H1 (cell line): ENCODE measurements at places on chromosomes 16 and 17.

- H3K27ac ChIP-seq, result peak overlapping the region; percentile 47; the same call in 1 of the 2 replicates
- no peak for DNase-seq
- H3K27me3 ChIP-seq, result no peaks in the 10 kb centered on the region
- H3K36me3 ChIP-seq, result peaks cover 24% of the 10 kb centered on the region
- H3K4me1 ChIP-seq, result peaks cover 15% of the 10 kb centered on the region
These were observed 22.7 kb downstream of the HAPSTR1 start for GRCh38 chr16:9114112-9114511.

- no peak for DNase-seq
- H3K36me3 ChIP-seq, result no peaks in the 10 kb centered on the region
- no peak overlapping the region for H3K4me3 ChIP-seq
- no peaks in the 10 kb centered on the region for H3K4me1 ChIP-seq
These were observed 64.8 kb upstream of the ADAMTS18 start for GRCh38 chr16:77499373-77500285.

DNA sequence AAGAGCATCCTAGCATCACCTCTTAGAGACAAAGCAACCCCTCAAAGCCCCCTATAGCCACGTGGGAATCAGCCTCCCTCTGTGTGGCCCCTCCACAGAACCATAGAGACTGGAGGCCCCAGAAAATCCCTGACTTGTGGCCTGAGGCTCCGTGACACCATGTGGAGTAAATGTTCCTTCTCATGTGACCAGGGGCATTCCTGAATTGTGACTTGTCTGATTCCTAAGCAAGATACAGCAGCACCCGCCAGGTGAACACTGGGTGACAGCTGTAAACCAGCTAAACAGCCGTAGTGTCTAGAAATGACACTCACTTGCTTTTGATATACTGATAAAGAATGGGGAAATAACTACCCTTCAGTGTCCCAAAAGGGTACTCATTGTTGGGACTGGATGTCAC, 79.0 kb downstream of the DYNLRB2 start:
- H3K4me1 ChIP-seq, result no peaks in the 10 kb centered on the region
- no peak overlapping the region for H3K4me3 ChIP-seq
- no peak overlapping the region for H3K27ac ChIP-seq
- H3K27me3 ChIP-seq, result no peaks in the 10 kb centered on the region
- DNase-seq, result no peak
- H3K36me3 ChIP-seq, result no peaks in the 10 kb centered on the region

- H3K4me1 ChIP-seq, result no peaks in the 10 kb centered on the region
- H3K27ac ChIP-seq, result no peak overlapping the region
- no peaks in the 10 kb centered on the region for H3K36me3 ChIP-seq
- H3K27me3 ChIP-seq, result no peaks in the 10 kb centered on the region
- H3K4me3 ChIP-seq, result no peak overlapping the region
These were observed 164.0 kb downstream of the LAT start for GRCh38 chr16:29148867-29149272.

- no peaks in the 10 kb centered on the region for H3K27me3 ChIP-seq
- no peak overlapping the region for H3K27ac ChIP-seq
- H3K4me3 ChIP-seq, result no peak overlapping the region
- no peaks in the 10 kb centered on the region for H3K4me1 ChIP-seq
These were observed 57.9 kb upstream of the ZNF750 start for GRCh38 chr17:82897514-82898249.

DNA sequence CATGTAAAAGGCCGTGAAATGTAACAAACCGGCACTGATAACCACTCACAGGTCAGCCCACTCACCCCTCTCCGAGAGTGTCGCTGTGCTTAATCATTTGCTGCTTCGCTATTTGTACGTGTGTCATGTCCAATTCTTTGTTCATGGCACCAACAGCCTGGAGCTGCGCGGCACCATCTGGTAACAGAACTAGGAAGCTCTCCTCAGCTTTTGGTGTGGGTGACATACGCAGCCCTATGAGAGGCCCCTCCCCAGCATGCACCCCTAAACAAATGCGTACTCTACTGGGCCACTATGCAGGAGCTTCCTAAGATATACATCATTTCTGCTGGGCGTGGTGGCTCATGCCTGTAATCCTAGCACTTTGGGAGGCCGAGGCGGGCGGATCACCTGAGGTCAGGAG, 2.3 kb upstream of the PECAM1 start:
- no peaks in the 10 kb centered on the region for H3K27me3 ChIP-seq
- no peaks in the 10 kb centered on the region; the same call in 1 of the 2 replicates for H3K4me1 ChIP-seq
- no peak overlapping the region for H3K4me3 ChIP-seq
- DNase-seq, result no peak

- H3K27me3 ChIP-seq, result no peaks in the 10 kb centered on the region
- no peak overlapping the region for H3K27ac ChIP-seq
- no peak overlapping the region; the same call in 1 of the 2 replicates for H3K4me3 ChIP-seq
These were observed 17.4 kb downstream of the NXN start for GRCh38 chr17:962166-962565.

GRCh38 chr16:22781480-22781879, 32.5 kb upstream of the HS3ST2 start:
- DNase-seq, result no peak
- H3K27me3 ChIP-seq, result no peaks in the 10 kb centered on the region
- no peak overlapping the region for H3K4me3 ChIP-seq
- H3K27ac ChIP-seq, result no peak overlapping the region
- no peaks in the 10 kb centered on the region for H3K36me3 ChIP-seq
- no peaks in the 10 kb centered on the region for H3K4me1 ChIP-seq

DNA sequence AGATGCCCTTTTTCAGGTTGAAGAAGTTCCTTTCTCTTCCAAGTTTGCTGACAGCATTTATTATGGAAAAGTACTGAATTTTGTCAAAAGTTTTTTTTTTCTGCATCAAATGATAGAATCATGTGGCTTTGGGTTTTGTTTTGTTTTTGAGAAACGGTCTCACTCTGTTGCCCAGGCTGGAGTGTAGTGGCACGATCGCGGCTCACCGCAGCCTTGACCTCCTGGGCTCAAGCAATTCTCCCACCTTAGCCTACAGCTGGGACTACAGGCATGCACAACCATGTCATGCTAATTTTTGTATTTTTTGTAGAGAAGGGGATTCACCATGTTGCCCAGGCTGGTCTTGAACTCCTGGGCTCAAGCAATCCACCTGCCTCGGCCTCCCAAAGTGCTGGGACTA, 7.3 kb downstream of the CMTM4 start:
- H3K27me3 ChIP-seq, result no peaks in the 10 kb centered on the region
- peaks cover 4% of the 10 kb centered on the region for H3K4me1 ChIP-seq
- H3K27ac ChIP-seq, result no peak overlapping the region
- no peaks in the 10 kb centered on the region for H3K36me3 ChIP-seq
- H3K4me3 ChIP-seq, result no peak overlapping the region
- DNase-seq, result no peak

GRCh38 chr17:73777131-73777449, 132.8 kb upstream of the SDK2 start:
- H3K4me1 ChIP-seq, result no peaks in the 10 kb centered on the region
- no peaks in the 10 kb centered on the region for H3K36me3 ChIP-seq
- no peak overlapping the region for H3K4me3 ChIP-seq
- no peak for DNase-seq
- no peak overlapping the region for H3K27ac ChIP-seq

DNA sequence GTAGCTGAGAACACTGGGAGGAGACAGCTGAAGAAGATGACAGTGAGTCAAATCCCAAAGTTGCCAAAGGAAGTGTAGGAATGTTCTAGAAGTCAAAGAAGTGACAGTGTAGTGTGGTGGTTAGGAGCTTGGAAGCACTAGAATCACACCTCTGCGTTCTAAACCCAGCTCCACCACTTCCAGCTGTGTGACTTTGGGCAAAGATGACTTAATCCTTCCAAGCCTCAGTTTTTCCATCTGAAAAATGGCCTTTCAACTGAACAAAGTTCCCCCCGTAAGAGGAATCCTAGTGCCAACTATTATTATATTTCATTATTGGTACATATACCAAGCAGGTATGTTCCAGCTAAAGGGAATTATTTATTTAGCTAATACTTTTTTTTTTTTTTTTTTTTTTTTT, 56.0 kb downstream of the IQCK start:
- no peaks in the 10 kb centered on the region for H3K36me3 ChIP-seq
- H3K4me1 ChIP-seq, result no peaks in the 10 kb centered on the region
- DNase-seq, result no peak
- H3K27me3 ChIP-seq, result no peaks in the 10 kb centered on the region
- no peak overlapping the region for H3K27ac ChIP-seq
- H3K4me3 ChIP-seq, result no peak overlapping the region

DNA sequence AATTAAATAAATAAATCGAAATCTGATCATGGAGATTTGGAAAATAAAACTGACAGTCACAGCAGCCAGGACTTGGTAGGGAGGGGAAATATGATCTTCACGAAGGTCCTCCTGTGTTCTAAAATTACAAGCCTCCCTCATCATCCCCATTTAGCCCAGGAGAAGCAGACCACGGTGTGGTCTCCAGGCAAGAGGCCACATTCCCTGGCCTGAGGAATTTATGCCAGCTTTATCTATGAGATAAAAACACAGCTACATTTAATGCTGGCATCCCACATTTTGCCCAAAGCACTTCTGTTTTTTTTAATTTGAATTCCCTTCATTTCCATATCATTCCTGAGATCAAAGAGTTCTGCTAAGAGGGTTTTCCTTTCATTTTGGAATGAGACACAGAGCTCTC, 43.2 kb downstream of the ABCC12 start:
- no peaks in the 10 kb centered on the region for H3K36me3 ChIP-seq
- no peak overlapping the region for H3K27ac ChIP-seq
- no peak overlapping the region for H3K4me3 ChIP-seq

DNA sequence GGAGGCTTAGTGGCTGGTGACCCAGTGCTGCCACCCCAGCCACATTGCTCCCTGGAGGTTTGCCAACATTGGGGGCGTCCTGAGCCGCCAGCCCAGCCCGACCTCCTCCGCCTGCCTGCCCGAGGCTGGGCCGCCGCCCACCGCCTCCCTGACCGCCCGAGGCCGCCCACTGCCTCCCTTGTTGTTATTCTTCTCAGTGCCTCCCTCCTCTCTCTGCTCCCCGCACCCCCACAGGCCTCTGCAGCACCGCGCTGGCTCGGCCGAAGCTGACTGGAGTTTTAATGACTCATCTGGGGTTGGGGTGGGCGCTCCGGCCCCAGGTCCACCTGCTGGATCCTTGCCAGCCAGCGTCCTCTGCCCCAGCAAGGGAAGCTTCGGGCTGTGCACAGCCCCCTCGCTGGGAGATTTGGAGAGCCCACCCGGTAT, 102.5 kb downstream of the RBFOX3 start:
- DNase-seq, result no peak
- H3K27ac ChIP-seq, result no peak overlapping the region
- no peaks in the 10 kb centered on the region for H3K4me1 ChIP-seq
- H3K27me3 ChIP-seq, result no peaks in the 10 kb centered on the region
- H3K4me3 ChIP-seq, result no peak overlapping the region

GRCh38 chr16:87918338-87918737, 18.0 kb downstream of the CA5A start:
- H3K27me3 ChIP-seq, result no peaks in the 10 kb centered on the region
- H3K4me3 ChIP-seq, result no peak overlapping the region
- H3K36me3 ChIP-seq, result no peaks in the 10 kb centered on the region
- no peak overlapping the region for H3K27ac ChIP-seq

DNA sequence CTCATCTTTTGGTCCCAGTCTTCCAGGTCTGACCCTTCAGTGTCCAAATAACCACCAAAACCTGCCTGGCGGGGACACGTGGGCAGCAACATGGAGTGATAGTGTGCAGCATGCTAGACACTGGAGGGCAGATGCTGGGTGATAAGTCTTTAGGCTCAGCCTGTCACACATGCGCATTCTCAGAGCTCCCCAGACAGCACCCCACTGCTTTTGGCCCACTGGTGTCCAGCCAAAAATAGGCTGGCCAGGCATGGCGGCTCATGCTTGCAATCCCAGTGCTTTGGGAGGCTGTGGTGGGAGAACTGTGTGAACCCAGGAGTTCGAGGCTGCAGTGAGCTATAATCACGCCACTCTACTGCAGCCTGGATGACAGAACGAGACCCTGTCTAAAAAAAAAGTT, 12.3 kb downstream of the GINS2 start:
- no peak overlapping the region for H3K4me3 ChIP-seq
- peaks cover 73% of the 10 kb centered on the region for H3K36me3 ChIP-seq
- no peaks in the 10 kb centered on the region for H3K27me3 ChIP-seq
- H3K27ac ChIP-seq, result no peak overlapping the region

DNA sequence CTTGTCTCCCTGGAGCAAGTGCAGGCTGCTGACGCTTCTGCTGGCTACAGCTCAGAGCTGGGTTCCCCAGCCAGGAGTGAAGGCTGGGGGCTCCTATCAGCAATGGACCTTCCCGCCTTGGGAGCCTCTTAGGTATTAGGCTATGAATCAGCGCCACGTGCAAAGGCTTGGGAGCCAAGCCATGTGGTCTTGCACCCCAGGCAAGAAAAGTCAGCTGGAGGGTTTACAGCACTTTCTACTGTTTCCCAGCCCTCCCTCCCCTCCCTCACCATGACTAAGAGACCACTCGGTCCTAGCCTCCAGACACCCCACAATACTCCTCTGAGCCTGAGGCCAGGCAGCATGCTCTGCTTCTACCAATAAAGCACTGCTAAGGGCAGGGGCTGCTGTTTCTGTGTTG, 12.3 kb downstream of the EPX start:
- no peaks in the 10 kb centered on the region; the same call in 1 of the 2 replicates for H3K36me3 ChIP-seq
- no peak for DNase-seq
- H3K4me3 ChIP-seq, result no peak overlapping the region
- H3K27ac ChIP-seq, result no peak overlapping the region

GRCh38 chr17:44004761-44005526, 522 bp downstream of the NAGS start:
- H3K27me3 ChIP-seq, result no peaks in the 10 kb centered on the region
- no peak overlapping the region for H3K27ac ChIP-seq
- no peak for DNase-seq
- H3K4me1 ChIP-seq, result no peaks in the 10 kb centered on the region
- no peaks in the 10 kb centered on the region for H3K36me3 ChIP-seq

- no peaks in the 10 kb centered on the region for H3K27me3 ChIP-seq
- H3K4me1 ChIP-seq, result peaks cover 21% of the 10 kb centered on the region
- H3K27ac ChIP-seq, result no peak overlapping the region
These were observed 29.9 kb upstream of the TNRC6C start for GRCh38 chr17:77928519-77929179.

DNA sequence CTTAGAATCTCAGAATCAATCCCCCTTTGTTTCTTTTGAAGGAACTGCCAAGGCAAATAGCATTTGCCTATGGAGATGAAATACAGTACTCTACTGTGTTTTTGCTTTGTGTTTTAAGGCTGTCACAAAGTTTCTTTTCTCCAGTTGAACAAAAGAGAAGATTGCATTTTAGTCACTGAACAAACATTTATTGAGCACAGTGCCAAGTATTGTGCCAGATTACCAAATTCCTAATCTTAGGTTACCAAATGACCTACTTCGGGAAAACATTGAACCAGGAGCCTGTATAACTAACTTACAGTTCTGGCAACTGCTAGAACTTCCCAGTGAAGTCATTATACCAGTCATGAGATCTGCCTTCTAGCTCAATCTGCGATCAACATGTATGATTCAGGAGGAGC, 3.0 kb upstream of the UBB start:
- no peak for DNase-seq
- no peak overlapping the region for H3K4me3 ChIP-seq
- no peak overlapping the region for H3K27ac ChIP-seq
- H3K36me3 ChIP-seq, result peaks cover 14% of the 10 kb centered on the region
- H3K27me3 ChIP-seq, result no peaks in the 10 kb centered on the region
